NCI-H2029 (cell line): ENCODE measurements at places on chromosomes 16 and 17.

DNA sequence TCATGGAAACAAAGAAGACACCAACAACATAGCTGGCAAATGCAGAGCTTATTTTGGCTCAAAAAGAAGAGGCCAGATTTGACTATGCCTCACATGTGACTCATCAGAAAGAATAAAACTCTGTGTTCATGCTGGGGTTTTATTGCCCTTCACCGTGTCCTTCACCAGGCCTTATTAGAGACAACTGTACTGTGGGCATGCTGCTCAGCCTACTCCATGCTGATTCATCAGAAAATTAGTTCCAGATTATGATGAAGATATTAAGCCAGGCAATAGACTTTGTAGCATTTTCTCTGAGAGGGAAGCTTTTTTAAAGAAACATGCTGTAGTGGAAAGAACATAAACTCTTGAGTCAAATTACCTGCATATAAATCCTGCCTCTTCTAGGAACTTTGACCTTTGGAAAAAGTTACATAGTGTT lies 89.8 kb downstream of the CYB561 start:
- no peak for DNase-seq

DNA sequence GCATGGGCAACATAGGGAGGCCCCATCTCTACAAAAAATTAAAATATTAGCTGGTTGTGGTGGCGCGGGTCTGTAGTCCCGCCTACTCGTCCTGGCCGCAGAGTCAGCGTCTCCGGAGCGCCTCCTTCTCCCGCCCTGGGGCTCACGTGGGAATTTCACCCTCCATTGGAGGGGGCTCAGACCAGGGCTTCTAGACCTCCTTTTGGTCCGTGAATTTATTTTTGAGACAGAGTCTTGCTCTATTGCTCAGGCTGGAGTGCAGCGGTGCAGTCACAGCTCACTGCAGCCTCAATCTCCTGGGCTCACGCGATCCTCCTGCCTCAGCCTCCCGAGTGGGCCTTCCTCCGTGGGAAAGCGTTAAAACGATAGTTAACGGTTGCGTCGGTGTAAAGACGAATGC lies 394 bp upstream of the NME4 start:
- no peak for DNase-seq

DNA sequence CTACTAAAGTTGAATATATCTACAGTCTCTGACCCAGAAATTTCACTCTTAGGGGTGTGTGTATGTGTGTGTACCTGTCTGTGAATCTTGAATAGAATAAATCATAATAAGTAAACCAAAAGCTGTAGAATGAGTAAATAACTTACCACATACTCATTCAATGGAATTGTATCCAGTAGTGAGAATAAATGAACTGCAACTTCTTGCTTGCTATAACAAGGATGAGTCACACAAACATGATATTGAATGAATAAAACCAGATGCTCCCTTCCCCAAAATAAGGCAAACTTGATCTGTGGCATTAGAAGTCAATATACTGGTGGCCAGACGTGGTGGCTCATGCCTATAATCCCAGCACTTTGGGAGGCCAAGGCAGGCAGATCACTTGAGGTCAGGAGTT lies 259.8 kb upstream of the MON1B start:
- no peak for DNase-seq

GRCh38 chr17:42901535-42902229 lies 1.1 kb downstream of the G6PC1 start:
- no peak for DNase-seq

DNA sequence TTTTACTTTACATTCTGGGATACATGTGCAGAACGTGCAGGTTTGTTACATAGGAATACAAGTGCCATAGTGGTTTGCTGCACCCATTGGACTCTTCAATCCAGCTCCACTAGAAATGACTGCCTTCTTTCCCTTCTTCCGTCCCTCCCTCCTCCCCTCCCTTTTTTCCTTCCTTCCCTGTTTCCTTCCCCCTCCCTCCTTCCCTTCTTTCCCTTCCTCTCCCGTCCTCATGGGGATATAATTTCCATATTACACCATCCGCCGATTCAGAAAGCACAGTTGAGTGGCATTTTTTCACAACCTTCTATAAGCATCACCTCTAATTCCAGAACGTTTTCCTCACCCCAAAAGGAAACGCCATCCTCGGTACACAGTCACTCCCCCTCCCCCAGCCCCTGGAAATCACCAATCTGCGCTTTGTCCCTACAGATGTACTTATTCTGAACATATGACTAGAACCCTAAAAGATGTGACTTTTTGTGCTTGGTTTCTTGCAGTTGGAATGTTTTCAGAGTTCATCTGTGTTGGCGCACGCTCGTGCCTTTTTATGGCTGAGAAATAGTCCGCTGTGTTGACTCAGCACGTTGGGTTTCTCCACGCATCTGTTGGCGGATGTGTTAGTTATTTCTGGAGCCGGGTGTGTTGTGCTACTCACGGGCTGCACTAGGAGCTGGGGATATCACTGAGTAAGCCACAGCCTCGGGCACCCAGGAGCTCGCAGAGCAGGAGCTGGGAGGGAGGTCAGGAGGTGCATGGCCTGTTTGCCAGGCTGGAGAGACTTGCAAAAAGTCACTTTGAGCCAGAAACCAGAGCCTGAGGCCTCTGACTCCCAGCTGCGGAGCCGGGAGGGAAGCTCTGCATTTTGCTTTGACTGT lies 336.4 kb downstream of the SEC14L1 start:
- no peak for DNase-seq

DNA sequence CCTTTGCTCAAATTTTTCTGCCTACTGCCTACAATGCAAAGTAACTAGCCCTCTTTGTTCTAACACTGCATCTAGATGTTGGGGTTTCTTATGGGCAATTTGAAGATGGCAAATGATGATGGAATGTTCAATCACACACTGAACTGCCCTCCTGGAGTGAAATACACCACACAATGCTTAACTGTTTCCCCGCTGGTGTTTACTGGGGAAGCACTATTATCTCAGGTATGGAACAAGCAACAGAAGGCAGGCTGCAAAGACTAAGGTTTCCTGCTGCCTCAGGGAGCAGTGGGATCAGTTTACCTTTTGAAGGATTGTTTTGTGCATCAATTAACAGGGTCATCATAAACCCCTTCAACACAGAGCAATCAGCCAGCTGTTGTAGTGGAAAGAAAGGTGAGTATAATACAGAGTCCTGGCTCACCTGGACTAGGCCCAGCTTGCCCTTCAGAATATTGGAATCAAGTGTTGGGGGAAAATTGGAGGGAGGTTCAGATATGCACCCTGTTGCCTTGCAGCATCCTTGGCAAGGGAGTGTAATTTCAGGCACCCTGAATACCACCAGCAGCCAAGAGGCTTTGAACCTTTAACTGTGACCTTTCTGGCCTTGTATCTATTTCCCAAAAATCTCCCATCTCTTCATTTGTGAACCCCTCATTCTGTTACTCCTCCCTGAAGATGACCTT lies 105.4 kb upstream of the CDH11 start:
- DNase-seq, result no peak
